ENCODE measurements at places on chromosomes 11 and 22.

DNA sequence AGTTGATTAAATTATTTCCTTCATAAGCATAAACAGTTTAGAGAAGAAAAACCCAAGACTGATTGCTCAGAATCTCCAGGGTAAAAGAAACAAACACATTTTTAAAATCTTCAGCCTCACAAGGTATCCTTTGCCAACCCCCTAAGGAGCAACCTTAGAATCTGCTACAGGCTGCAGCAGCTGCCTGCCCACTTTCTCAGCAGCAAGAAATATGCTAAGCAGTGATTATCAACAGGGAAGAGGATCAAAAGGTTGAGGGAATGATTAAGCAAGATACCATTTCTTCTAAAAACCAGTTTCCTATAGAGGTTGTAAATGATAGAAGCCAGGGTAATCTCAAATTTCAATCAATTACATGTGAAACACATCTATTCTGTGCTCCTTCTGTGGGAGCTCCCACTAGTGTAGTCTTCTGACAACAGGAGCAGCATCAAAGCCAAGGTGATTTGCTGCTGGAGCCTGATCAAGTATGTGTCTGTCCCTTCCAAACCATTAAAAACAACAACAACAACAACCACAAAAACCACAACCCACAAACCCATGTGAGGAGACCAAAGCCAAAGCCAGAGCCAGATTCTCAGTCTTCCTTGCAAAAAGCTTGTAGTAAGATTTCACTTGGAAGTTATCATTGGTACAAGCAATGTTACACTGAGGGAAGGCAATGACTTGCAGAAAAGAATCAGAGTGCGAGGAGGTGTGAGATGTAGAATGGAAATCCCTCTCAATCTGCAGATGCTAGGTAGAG is 761.2 kb downstream of the DLG2 start:
- DNase-seq, result no peak

DNA sequence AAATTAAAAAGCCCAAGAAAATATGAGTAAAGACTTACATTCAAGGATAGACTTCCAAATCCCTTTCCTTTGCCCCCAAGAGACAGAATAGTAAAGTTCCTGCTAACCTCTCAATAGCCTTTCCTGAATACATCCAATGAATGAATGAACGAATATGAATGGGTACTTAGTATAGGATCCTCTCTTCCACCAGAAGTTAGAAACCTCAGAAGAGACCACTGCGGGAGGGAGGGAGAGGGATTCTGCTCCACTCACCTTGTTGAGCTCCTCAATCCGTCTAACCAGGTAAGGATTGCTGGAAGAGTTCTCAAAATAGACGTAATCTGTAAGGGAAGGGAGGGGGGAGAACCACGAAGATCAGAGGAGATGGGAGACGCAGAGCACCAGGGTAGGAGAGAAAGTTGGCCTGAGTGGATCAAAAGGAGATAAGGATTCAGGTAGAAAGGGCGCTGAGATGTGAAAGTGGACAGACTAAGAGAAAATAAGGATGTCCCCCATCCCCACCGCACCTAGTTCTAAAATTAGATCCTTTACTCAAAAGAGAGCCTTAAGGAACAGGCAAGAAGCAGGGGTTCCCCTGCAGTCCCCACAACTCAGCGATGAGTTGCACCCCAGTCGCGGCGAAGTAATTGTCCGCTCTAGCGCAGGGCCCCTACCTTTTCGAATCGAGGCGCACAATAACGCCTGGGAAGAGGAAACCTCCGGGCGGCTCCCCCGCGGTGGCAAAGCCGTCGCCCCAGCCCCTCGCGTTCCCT is 1.1 kb downstream of the MTA2 start:
- DNase-seq, result no peak

DNA sequence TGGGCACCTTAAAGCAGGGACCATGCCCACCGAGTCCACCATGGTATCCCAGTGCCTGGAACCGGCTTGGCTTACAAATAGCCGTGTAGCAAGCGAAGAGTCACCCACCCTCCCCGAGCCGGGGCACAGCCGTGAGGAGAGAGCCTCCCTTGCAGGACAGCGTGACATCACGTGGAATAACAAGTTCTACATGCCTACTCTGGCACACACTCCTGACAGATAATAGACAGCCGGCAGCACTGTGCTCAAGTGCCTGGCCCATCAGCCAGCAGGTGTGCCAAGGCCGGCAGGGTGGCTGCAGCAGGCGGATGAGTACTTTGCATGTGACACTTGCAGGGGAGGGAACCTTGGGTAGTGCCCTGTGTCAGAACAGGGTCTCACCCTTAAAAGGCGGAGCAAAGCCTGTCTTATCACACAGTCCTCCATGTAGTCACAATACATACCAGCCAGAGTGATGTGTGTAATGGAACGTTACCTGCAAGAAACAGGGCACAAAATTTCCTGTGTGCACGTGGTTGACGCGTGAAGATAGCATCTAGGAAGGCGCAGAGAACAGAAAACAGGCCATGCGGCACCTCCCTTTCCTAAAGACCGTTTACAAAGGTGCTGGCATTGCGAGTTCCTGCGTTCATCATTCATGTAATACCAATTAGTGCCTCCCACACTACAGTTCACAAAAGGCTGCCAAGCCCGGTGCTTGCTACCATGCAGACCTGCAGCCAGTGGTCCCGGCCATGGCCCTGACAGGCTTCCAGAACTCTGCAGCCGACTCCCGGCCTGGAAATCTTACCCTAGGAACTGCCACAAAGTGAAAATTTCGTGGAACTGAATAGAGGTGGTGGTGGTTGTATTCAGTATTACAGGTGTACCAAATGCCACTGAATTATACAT is 16.4 kb downstream of the TOM1 start:
- no peak for DNase-seq

GRCh38 chr11:61610905-61611304 is 30.0 kb upstream of the SYT7 start:
- no peak for DNase-seq

DNA sequence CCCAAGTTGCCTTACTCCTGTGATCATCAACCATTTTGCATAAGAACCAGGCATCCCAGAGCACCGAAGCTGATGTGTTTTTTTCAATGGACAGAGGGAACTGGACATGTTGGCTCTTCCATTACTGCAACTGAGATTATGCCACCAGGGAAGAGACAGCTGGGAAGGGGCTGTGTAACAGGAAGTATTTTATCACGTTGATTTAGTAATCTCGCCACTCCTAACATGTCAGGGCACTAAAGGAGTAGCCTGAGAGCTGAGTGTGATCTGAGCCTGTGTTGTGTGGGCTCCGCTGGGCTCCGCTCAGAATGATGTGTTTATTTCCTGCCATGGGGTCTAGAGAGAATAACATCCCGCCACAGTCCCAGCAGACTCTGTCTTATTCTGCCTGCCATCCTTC is 165.4 kb downstream of the GRIK4 start:
- no peak for DNase-seq

- no peak for DNase-seq
Measured at GRCh38 chr11:13889552-13890249, 72.8 kb upstream of the SPON1 start.

- no peak for DNase-seq
Measured at GRCh38 chr11:64044730-64045393, 9.1 kb downstream of the FLRT1 start.

DNA sequence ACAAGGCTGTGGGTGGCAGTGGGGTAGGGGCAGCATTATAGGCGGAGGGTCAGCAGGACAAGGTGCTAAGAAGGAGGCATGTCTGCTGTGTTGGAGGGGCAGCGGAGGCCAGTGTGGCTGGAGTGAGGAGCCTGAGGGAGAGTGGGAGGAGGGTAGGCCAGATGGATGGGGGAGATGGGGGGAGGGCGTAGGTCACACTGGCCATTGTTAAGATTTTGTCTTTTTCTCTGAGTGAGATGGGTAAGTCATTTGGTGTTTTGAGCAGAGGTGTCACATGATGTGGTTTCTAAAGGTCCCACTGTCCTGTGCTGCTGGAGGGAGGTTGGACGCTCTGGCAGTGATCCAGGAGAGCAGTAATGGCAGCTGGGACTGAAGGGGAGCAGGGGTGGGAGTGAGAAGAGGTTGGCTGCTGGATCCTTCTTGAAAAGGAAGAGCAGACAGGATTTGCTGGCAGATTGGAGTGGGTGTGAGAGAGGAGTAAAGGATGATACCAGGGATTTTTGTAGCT is 9.8 kb downstream of the PPP6R3 start:
- no peak for DNase-seq

DNA sequence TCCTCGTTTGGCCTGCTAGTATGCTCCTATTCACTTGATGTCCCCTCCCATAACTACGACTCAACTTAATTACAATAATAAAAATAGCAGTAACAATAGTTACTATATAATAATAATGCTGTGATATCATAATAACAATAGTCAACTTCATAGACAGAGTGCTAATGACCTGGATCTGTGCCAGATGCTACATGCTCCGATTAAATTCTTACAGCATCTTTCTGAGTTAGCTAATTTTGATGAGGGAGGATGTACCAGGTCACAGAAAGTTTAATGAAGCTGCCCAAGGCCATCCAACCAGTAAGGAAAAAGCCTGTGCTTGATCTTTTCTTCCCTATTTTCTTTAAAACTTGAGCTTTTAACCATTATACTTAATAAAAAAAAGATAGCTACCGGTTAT is 413.4 kb upstream of the LRRC4C start:
- no peak for DNase-seq

DNA sequence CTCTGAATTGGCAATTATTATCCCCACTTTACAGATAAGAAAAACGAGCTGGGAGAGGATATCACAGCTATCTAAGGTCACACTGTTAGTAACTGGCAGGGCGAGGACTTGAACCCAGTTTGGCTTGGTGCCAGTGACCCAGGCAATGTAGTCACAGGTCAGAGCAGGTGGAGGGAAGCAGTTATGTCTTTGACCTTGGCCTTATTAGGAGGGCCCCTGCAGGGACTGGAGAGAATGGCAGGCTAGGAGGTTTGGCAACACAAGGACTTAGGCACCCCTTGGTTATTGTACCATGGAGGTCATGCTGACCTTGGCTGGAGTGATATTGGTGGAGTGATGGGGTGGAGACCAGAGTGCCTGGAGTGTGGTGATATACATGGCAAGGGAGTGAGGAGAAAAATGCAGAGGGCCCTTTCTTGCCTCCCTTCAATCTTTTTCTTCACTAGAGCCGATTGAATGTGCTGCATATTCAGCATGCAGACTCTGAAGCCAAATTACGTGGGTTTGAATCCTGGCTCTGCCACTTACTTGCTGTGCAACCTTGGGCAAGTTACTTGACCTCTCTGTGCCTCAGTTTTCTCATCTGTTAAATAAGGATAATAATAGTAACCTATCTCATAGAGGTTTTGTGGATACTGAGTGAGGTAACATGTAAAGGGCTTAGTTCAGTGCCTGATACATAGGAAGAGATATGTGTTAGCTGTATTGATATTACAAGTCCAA is 92.7 kb upstream of the TBCEL start:
- DNase-seq, result no peak

GRCh38 chr11:94595076-94595475 is 27.9 kb downstream of the PIWIL4 start:
- no peak for DNase-seq

DNA sequence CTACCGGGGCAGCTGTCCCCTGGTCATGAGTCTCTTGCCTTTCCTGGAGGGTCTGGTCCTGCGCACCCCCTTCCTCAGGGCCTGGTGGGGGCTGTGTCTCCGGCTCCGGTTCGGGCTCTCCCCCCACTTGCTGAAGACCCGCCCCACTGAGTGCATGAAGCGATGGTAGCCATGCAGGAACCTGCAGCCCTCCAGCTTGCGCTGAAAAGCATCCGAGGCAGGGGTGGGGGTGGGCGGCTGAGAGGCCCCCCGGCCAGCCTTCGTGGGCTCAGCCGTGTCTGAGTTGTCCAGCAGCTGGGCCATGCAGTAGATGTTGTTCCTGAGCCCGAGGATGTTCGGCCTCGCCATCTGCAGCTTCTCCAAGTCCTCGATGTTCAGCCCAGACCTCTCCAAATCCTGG is 2.8 kb downstream of the OSM start:
- DNase-seq, result no peak

GRCh38 chr11:65493367-65494176 is 5.3 kb upstream of the MALAT1 start:
- DNase-seq, result no peak

GRCh38 chr22:37343348-37343747 is 61.0 kb downstream of the CYTH4 start:
- no peak for DNase-seq

- peak; percentile 19 for DNase-seq
Measured at GRCh38 chr11:82732348-82732733, 1.3 kb downstream of the FAM181B start.

GRCh38 chr11:66044757-66045156 is 4.2 kb downstream of the GAL3ST3 start:
- DNase-seq, result no peak

GRCh38 chr11:93614173-93614722 is 47.2 kb upstream of the CEP295 start:
- DNase-seq, result peak; percentile 48

DNA sequence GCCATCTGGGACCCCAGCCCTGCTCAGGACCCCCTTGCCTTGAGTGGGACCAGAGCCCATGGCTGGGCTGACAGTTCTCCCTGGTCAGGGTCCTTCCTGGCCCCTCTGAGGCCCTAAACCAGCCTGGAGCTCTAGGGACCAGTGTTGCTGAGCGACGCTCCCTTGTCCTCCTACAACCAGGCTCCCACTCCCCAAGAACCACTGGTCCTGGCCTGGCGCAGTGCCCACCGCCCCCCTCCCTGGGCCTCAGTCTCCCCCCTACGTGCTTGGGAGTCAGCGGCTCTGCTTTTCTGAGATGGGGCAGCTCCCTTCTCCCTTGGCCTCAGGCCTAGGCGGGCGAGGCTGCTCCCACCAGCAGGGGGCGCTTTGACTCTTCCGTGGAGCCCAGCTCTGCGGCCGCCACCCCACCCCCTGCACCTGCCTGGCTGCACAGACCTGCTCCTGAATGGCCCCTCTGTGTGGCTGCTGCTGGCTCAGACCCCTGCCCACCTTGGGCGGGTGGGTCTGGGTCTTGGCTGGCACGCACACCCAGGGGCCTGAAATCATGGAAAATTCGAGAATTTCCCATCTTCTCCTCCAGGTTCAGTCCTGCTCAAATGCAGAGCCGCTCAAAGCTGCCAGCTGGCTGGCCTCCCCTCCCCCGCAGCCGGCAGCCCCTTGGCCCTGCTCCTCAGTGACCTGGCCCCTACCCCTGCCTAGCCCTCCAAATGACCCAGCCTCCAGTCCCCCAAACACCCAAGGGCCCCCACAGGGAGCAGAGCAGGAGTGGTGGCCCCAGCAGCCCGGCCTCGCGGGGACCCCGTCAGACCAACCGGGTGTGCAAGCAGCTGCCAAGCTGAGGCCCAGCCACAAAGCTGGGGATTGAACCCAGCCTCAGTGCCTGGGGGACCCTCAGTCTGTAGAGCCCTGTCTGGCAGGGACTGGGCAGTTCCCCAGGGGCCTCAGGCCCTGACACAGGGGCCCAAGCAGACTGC is 9.1 kb downstream of the PRR33 start:
- peak; percentile 100 for DNase-seq

DNA sequence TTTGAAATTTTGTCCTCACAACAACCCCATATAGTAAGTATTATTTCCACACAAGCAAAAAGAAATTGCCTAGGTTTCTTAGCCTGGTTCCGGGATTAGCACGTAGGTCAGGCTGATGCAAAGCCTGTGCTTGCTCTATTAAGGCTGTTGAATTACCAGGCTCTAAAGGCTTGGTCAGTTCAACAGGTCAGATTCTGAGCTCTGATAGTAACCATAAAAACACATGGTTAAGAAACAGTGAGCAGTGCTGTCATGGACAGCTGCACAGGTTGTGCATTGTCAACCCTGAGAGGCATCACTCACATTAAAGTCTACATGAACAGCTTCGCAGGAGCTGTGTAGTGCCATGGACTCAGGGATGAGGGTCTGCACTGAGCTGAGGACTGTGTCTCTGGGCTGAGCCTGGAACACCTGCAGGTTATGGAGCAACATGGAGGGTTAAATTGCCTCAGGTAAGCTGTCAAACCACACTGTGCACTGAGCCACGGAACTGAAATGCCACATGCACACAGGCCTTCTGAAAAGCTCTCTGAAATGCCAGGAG is 98.0 kb downstream of the PIWIL4 start:
- DNase-seq, result no peak

- no peak for DNase-seq
Measured at GRCh38 chr11:121683791-121684190, 231.0 kb upstream of the SORL1-AS1 start.
